Stimulated activated CD4-positive, alpha-beta T cell treated with anti-CD3 and anti-CD28 coated beads, Interleukin-1b, Interleukin-23, amount 100 ng/mL, for 1 hour (primary cell): ENCODE measurements at places on chromosomes 3 and 15.

GRCh38 chr15:94015324-94015723 lies 216.0 kb upstream of the MCTP2 start:
- no peak for DNase-seq

DNA sequence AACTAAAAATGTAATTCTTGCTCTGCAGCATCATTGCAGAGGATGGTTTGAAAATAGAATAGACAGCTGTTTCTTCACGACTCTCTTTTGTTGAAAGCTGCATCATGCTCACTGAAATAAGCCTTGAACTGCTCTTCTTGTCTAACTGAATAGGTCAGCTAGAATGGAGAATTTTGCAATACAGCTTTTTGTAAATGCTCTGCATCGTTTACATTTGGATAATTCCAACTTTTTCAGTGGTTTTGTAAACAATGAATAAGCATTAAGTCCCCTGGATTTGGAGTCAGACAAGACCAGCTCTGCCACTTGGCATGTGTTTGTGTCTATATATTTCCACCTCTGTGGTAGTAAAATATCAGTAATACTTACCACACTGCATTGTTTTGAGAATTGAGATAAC lies 95.2 kb downstream of the PLSCR2 start:
- DNase-seq = no peak

DNA sequence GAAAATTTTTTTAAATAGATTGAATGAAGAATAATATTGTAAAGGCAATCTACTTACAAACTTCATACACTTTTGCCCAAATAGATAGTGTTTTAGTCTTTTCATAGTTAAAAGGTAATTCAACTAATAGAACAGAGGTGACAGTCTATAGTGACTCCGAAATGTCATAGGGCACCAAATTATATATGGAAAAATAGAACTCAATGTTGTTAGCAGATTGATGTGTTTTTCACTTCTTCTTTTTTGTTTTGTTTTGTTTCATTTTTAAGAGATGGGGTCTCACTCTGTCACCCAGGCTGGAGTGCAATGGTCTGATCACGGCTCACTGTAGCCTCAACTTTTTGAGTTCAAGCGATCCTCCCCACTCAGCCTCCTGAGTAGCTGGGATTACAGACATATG lies 721 bp downstream of the CSTA start:
- DNase-seq = no peak

DNA sequence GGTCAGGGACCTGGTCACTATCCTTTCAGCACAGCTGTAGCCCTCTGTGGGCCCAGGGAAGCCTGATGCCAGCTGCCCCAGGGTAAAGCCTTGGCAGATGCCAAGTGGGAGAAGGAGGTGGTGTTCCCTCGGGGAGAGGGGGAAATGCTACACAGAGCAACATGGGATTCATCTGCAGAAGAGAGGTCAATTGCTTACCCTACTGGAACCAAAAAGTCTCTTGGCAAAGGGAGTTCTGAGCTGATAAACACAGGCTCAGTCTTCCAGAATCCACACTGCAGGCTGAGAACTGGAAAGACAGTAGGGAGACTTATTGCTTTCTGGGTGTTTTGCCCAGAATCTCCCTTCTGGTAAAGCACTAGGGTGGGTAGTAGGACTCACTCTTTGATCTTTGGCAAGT lies 100.1 kb upstream of the NEO1 start:
- no peak for DNase-seq

GRCh38 chr3:40321818-40322217 lies 12.3 kb downstream of the EIF1B start:
- DNase-seq = no peak

DNA sequence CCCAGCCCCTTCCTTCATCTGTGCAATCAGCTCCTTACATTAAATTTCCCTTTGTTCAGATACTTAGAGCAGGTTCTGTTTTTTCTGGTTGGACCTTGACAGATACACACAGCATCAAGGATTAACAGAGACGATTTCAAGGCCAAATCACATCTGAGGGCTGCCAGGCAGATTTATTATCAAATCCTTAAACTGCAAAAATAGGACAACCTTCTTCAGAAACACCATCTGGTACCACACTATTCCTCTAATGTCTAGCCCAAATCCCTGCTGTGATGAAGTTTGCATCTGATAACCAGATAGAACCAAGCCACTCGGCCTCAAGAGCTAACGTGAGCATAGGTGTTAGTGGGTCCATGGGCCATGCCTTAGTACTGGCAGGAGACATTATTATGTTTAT lies 250.7 kb upstream of the PROK2 start:
- no peak for DNase-seq

GRCh38 chr3:143124601-143125520 lies 5.3 kb downstream of the CHST2 start:
- DNase-seq = no peak

DNA sequence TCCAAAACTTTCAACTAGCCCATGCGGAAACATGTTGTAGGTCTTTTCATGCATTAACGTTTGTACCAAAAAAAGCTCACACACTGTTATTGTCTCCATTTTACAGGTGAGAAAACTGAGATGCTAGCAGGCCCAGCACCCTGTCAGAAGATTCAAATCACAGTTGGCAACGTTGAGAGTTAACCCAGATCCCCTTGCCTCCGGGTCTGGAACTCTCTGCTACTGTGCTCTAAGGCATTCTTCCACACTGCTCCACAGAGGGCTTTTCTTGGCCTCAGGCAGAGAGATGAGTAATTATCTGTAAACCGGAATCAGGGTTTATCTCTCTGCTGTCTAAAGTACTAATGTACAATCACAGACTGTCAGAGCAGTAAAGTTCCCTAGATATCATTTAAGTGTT lies 186.0 kb upstream of the LPP start:
- DNase-seq = no peak

DNA sequence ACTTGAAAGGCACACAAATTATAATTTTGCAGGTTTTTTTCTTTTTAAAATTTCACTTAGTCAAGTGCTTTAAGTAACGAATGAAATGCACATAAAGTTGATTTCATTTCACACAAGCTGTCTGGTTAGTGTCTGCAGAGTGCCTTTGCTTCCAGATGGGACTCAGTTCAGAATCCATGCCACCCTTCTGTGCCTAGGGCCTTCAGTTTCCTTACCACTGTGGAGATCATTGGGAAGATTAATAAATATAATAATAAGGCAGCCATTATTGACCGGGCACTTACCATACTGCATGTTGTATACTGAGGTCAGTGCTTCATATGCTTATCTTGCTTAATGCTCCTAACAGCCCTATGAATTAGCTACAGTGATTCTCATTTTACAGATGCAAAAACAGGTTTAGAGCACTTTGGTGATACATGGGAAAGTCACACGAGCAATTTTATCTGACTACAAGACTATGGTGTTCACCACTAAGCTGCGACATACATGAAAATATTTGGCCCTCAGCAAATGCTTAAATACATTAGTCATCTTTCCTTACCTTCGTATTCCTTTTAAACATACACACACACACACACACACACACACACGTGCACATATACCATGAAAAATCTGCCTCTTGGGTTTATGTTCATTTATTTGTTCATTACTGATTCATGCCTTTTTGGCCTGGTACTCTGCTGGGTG lies 3.1 kb downstream of the NMNAT3 start:
- DNase-seq = no peak

DNA sequence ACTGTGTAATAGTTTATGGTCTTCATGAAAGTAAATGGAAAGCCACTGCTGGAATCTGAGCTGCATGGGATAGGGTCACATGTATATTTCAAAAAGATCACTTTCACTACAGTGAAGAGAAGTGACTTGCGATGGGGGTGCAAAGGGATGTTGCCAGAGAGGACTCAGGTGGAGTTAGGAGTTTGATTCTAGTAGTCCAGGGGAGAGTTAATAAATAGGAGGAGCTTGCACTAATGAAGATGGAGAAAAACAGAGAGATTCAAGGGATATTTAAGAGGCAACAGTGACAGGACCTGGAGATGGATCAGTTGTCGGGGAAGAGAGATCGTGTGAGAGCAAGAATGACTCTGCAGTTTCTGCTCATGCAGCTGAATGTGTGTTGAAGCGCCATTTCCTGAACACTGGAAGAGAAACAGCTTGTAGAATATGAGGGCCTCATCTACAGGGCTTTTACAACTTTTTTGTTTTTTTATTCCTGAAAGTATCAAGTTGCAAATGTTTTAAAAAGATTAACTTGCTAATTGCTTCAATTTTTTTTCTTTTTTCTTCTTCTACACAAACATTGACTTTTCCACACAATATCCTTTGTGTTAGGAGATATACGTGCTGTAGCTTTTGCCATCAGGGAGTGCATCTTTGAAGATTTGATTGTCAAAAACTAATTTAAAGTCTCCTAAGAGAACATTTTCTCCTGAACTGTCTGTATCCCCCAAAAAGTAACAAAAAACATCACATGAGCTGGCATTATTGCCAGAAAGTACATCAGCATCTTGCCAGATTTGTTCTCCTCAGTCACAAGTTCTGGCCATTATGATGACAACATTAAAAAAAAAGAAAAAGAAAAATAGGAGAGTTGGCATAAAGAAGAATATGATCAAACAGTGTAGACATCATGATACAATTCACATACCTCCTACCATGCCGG lies 37.5 kb downstream of the SETMAR start:
- DNase-seq = no peak

- DNase-seq = no peak
Observed at GRCh38 chr3:150635526-150635925, 32.4 kb downstream of the SELENOT start.

GRCh38 chr3:196688349-196688748 lies 23.7 kb downstream of the CEP19 start:
- no peak for DNase-seq

- DNase-seq = no peak
Observed at GRCh38 chr3:181369637-181370036, 342.1 kb upstream of the SOX2 start.

- no peak for DNase-seq
Observed at GRCh38 chr15:40038275-40038637, 725 bp downstream of the SRP14 start.

- peak; percentile 70 for DNase-seq
Observed at GRCh38 chr3:187741403-187742350, 3.6 kb downstream of the BCL6 start.

GRCh38 chr3:100506355-100506754 lies 13.9 kb downstream of the TMEM45A start:
- no peak for DNase-seq

- no peak for DNase-seq
Observed at GRCh38 chr3:175274056-175274455, 414.9 kb downstream of the NAALADL2 start.

DNA sequence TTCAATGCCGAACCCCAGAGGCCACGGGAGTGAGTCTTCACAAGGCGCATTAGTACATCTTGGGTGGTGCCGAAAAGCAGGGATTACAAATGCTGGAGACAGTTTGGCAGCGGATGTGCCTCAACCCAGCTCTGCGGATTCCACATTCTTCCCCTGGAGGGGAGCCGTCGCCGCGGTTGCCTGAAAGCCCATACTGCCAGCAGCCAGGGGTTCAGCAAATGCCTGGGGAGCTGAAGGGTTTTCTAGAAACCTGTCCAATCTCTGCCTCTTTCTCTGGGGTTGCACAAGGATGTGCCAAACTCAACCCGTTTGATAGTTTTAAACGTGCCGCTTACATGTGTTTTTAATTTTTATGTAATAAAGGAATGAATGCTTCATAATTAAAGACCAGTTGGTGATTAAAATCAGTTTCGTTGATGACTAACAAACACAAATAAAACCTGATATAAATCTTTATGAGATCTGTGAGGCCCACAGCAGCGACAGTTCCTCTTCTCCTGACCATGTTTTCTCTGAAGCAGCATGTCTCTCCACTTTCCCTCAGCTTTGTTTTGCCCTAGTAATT lies 74.6 kb upstream of the LEKR1 start:
- DNase-seq = no peak

DNA sequence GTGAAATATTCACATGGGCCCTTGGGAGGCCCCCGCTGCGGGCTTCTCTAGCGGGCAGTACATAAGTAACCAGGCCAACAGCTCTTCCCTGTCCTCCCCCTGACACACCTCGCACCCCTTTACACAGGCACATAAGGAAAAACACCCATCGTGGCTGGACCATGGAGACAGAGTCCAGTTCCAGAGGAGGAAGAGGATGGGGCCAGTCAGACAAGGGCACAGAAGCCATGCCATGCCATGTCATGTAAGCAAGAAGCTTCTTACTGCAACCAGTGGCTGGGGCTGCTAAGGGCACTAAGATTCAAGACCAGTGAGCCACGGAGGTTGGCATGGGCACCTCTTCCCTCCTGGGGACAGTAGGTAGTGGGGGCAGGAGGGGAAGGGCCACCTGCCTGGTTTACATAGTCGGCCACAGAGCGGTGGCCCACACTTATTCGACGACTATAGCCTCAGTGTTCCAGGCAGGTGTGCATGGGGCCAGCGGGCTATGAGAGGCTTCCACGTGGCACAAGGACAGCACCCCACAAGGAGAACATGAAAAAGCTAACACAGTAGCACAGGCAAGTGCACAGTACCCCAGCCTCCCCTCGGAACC lies 5.7 kb upstream of the CYP11A1 start:
- no peak for DNase-seq

DNA sequence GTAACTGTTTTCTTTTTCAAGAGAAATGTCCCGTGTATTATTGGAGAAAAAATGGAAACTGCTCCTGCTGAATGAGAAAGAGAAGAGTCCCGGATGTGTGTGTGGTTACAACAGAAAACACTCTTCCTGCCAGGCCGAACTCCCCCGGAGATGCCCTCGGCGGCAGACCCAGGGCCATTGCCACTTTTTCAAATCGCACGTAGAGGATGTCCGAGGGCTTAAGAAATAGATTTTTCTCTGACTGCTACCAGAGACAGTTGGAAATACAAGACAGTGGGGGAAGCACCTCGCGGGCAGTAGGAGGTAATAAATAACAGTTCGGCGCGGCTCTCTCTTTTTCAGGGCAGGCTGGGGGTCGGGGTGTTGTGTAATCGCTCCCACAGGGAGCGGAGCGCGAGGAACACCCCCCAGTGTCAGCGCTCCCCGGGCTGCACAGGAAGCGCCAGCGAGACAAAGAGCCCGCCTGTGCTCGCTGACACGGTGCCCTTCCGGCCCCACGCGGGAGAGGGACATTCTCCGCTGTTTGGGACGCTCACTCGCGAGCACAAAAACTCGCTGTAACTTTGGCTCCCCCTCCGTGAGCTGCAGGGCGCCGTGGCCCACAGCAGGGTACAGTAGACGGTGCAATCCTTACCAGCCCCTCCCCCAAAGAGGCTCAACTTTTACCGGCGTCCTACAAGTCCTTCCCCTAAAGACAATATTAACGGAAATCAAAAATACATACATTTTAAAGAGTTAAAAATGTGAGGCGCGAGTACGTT lies 1.1 kb downstream of the VGLL4 start:
- DNase-seq = no peak

DNA sequence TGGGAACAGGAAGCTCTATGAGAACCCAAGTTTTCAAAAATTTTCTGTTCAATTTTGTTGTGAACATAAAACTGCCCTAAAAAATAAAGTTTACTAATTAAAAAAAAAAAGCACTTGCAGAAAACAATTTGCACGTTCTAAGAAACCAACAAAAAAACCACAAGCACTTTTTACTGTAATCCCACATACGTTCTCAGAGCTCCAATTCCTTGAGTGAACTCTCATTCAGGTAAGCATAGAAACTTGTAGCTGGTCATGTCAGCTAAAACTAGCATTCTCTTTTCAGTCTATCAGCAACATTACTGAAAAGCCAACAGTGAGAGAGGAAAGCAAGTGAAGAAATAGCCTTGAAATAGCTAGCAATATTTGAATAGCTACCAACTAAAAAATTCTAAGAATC lies 11.5 kb upstream of the TMF1 start:
- DNase-seq = no peak
